ENCODE measurements at places on chromosomes 4 and X.

GRCh38 chr4:113423631-113424030 is 337.9 kb downstream of the CAMK2D start:
- DNase-seq = peak; percentile 68

- DNase-seq = no peak
Observed at GRCh38 chrX:131741103-131741581, 197.3 kb downstream of the OR13H1 start.

- DNase-seq = no peak
Observed at GRCh38 chr4:3611778-3612177, 79.6 kb upstream of the LRPAP1 start.

GRCh38 chrX:153649178-153649914 is 2.3 kb downstream of the DUSP9 start:
- DNase-seq = no peak

DNA sequence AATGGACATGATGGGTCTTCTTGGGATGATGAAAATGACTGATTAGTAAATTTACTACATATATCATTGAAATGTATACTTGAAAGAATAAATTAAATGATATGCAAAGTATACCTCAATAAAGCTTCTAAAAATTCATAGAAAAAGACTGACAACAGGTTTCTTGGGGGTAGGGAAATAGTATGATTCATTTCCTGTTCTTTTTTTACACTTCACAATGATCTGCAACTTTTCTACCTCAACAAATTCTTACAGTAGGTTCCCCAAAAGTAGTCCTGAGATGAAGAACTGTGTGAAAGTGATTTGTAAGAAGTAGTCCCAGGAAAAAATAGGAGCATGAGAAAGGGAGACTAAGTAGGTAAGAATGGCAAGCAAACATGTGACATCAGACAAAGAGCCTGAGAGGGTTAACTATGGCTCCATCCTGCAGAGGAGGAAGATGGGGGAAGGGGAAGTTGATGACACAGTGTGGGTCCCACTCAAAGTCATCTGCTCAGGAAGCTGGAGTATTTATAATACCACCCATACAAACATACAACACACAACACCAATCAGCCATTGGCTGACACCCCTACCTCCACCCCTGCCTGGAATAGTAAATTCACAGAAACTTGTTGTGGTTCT is 73.9 kb downstream of the ARHGAP6 start:
- DNase-seq = no peak

DNA sequence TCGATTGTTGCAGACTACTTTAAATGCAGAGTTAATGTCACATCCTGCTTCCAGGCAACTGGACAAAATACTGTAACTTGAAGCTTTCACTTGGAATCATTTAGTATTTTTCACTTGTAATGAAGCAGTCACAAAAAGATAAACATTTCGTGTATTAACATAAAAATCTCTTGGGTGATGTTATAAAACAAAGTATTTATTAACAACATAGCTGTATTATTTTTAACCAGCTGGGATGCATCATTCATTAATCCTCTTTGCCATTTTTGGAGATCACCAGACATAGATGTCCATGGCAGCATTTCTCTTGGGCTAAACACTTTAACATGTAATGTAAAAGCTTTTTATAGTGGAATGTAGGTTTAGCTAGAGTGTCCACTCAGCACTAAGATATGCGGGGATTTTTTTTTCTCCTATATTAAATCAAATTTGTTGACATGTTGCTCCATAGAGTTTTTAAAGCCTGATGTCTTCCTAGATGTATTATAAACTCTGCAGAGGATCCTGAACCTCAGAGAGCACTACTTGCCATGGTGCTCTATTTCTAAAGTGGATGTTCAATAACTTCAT is 193.7 kb upstream of the SPANXN4 start:
- DNase-seq = no peak

GRCh38 chrX:40298572-40299479 is 201.1 kb upstream of the BCOR start:
- DNase-seq = peak; percentile 30

- DNase-seq = no peak
Observed at GRCh38 chrX:151774421-151774820, 39.9 kb downstream of the CNGA2 start.

- DNase-seq = no peak
Observed at GRCh38 chr4:83251447-83251830, 33.2 kb downstream of the COQ2 start.

DNA sequence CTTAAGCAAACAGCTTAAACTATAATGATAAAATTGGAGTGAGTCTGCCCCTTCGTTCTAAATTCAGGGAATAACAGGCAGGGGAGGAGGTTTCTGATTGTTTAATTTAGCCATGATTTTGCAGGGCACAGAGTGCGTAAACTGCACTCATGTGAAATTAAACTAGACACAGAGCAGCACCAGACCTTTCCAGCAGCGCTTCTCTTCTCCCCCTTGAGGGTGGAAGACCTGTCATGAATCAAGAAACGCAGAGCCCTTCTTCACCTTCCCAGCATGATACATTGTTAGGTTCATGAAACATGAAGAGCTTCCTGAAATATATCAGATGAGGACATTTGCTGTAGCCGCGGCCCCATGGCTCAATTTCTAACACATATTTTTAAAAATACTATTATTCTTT is 63.1 kb downstream of the FAM114A1 start:
- DNase-seq = no peak

- DNase-seq = peak; percentile 63
Observed at GRCh38 chr4:94895081-94895480, 137.3 kb downstream of the BMPR1B start.

All from choroid plexus epithelial cell (primary cell).